ENCODE measurements at places on chromosomes 2 and 18.

DNA sequence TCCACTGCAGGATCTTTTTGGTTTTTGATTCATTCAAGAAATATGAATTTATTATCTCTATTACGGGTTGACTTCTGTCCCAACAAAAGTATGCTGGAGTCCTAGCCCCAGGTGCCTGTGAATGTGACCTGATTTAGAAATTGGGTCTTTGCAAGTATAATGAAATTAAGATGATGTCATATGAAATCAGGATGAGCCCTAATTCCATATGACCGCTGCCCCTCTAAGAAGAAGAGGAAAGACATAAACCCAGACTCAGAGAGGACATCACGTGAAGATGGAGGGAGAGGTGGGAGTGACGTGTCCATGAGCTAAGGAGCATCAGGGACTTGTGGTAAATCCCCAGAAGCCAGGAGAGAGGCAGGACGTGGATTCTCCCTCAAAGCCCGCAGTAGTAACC lies 287.1 kb downstream of the LPIN1 start:
- no peak for DNase-seq

DNA sequence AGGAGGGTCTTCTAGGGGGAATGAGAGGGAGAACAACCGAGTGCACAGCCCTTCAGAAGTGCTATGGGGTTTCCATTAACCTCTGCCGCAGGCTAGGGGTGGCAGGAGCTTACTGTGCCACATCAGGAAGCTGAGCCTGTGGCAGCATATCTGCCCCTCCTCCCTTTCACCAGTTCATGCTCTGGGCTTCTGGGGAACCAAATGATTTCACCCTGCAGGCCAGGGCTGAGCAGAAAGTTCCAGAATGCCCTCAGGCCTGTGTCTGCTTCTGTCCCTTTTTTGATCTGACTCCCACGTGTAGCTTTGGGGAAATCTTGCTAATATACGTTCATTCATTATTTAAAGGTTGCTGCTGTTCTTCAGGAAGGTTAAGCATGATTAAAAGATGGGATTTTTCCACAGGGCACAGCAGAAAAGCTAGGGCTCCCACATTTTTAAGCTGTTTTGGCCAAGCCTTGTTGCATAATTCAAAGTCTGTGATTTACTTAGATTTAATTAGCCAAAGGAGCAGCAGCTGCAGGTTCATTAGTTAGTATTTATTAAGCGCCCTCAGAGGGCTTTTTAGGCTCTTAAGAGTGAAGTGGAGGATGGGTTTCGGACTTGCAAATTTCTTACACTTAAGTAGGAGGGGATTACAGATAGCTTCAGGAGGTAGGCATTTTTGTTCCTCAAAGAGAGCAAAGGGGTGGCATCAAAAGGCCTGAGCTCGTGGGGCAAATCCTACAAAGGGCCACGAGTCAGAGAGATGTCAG lies 10.2 kb downstream of the TMEM247 start:
- no peak for DNase-seq

DNA sequence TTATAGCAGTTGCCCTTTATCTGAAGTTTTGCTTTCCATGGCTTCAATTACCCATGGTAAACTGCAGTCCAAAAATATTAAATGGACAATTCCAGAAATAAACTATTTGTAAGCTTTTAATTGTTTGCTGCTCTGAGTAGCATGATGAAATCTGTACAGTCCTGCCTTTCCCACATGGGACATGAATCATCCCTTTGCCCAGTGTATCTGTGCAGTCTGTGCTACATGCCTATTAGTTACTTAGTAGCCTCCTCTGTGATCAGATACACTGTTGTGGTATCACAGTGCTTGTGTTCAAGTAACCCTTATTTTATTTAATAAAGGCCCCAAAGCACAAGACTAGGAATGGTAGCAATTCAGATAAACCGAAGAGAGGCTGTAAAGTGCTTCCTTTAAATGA lies 810.6 kb upstream of the PIK3C3 start:
- no peak for DNase-seq

DNA sequence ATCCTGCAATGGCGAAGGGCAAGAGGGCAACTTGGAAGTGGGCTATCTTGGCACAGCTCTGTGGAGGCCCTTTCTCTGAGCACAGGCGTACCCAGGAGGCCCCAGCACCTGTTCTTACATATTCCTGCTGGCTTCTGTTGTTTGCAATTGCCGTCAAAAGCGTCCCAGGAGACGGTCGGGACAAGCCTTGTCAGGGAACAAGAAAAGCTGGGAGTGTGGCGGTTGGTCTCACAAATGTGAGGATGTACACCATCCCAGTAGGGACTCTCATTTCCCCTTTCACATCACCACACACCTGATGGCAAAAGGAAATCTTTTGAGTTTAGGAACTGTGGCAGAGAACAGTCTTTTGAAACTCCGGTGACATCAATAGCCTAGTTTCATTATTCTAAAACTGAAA lies 94.7 kb upstream of the EFEMP1 start:
- no peak for DNase-seq

DNA sequence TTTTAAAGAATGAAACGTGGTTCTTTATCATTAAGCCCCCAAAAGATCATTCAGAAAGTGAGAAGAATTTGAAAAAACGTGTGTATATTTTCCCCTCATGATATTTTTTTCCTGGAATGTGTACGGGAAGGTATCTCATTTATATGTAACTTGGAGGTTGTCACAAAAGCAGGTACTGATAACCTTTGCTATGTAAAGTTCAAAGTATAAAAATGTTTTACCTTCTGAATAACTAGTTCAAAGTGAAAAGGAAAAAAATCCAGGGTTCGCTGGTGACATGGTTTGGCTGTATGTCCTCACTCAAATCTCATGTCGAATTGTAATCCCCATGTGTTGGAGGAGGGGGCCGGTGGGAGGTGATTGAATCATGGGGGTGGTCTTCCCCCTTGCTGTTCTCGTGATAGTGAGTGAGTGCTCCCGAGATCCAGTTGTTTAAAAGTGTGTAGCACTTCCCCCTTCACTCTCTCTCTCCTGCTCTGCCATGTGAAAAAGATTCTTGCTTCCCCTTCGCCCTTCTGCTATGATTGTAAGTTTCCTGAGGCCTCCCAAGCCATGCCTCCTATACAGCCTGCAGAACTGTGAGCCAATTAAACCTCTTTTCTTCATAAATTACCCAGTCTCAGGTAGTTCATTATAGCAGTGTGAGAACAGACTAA lies 144.2 kb downstream of the DCDC2C start:
- DNase-seq, result no peak

DNA sequence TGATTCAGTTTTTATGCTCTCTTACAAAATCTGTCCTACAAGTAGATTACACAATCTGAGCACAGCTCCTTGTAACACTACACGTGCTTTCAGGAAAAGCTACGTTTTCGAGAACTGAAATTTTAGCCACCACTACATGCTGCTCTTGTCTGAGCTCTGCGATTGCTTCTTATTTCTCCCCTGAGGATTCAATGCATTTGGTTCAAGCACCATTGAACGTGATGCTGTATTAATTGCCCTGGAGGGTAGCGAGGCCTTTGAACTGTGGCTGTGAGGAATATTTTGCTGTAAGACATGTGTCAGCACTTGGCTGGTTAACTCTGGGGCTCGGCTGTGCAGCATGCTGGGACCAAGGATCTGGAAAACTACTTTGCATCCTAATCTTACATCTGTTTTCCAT lies 405.8 kb downstream of the EPHA4 start:
- no peak for DNase-seq

DNA sequence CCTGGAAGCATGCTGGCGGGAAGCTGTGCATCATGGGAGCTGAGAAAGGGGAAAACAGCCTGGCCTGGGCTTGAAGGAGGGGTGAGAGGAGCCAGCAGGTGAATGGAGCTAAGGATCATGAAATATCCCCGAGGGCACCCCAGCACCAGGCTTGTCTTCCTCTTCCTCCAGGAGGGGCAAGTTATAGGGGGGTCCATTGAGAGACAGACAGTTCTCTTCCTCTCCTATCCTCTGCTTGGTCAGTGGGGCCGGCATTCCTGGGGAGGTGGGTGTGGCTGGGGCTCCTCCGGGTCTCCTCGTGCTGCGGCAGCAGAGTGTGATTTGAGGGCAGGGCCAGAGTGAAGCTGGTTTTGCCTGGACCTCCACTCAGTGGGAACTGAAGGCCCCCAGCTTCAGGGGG lies 78.9 kb downstream of the LIPG start:
- no peak for DNase-seq

DNA sequence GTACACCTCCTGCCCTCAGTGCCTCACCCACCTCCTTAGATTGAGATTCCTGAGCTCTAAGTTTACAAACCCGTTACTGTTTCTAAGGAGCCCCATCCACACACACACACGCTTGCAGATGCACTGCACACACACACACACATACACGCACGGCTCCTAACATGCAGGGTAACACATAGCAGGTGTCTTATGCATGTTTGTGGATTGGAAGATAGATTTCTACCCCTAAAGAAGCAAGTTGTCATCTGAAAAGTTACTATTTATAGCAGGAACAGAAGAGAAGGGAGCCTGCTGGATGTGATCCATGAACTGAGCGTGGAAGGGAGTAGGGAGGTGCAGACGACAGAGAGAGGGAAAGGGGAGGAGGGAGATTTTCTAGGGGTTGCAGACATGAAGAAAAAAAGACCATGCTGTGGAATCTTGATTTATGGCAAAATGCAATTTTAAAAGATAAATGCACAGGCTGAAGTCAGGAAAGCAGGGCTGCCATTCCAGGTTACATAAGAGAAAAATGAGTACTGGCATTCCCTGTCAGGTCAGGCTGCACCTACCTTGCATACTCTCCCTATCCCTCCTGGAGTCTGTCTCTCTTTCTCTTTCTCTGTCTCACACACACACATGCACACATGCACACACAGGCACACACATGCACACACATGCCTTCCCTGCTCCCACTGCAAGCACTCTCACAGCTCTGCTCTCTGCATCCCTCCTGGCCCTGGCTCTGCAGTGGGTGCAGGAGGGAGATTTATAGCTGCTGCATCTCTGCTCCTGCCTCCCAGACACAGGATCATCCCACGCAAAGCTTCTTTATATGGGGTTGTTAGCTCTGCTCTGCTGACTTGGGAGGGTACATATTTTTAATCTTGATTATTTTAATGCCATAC lies 192.6 kb upstream of the MYT1L start:
- no peak for DNase-seq

DNA sequence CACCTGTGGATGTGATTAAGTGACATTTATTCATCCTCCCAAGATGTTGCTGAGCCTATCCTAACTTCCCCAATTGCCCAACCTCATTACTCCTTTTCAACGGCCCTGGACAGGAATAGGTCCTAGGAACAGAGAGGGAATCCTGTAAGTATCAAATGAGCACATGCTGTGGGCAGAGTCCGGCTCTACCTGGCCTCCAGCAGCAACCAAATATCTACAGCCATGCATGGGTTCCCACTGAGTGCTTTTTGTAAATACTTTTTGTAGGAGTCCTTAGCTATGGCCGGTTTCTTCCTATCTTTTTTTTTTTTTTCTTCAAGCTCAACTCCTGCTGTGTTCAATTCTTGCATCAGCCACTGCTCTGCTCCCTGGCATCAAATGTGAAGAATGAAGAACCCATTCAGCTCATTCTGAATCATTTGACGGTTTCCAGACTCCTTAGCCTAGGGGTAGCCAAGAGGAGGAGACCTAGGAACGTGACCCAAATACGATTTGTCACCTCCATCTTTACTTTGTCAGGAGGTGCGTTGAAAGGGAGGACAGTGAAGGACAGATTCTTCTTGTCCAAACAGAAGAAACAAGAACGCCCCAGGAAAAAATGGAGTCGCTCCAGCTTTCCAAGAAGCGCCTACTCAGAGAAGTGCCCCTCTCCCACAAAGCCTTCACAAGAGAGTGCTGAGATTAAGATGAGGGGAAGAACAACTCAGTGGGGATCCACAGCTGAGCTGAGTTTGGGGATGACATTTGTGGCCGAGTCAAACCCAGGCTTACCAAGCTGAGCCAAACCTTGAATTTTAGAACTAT lies 46.7 kb upstream of the LCLAT1 start:
- DNase-seq, result no peak

DNA sequence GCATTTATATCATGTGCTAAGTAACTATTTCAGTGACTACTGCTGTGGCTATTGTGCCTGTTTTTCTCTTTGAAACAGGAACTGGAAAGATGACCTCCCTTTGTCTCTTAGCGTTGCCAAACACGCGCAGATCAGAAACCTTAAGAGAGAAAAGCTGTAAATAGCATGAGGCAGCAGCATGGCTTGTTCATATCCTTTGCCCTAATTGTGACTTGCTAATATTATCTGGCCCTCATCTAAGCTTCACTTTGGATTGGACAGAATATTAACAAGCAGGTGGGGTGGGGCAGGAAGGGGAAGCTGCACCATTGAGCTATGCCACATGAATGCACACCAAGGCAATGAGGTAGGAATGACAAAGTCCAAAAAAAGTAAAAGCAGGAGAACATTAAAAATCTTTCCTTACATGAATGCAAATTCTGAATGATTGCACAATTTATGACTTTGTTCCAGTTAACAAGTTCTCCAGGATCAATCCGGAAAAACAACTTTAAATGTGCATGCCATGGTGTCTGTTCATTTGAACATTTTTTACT lies 128.4 kb downstream of the IRS1 start:
- DNase-seq, result no peak

DNA sequence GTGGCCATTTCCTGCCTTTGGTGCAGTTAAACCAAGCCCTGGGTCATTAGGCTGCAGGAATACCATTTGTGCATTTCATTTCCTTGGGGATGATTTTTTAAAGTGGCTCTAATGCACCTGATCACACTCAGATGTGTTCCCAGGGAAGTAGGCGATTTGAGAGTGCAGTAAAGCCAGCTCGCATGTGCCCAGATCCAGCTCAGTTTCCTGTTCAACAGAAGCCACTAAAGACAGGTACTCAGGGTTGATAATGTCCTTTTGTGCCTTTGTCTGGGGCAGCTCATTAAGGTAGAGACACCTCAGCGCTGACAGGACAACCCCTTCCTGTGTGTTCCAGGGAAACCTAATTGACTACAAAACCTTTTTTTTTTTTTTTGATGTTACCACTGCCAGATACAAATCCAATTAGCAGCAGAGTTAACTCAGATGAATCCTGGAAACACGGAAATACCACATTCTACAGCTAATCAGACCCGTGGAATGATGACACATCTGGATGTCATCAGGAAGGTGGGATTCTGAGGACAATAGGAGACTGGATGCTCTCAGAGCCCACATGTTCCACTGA lies 15.2 kb upstream of the CHRNA1 start:
- DNase-seq, result no peak

DNA sequence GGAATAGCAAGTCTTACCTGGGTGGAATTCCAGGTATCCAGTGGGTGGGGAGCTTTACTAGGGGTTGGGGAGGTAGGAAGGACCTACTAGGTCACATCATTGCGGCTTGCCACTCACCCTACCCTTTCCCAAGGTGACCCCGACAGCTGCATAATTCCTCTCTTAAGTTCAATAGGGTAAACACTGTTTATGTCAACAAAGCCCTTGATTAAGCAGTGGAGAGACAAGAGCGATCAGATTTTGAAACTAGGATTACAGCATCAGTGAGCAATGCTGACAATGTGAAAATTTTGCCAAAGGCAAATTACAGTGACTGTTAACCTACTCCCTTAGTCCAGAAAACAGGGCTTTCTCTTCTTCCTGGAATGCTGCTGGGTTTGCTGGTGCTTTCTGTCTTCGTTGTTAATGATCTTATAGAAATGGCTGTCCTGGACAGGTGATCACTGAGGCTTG lies 14.5 kb downstream of the SLC19A3 start:
- no peak for DNase-seq

GRCh38 chr2:58006952-58007284 lies 39.7 kb upstream of the VRK2 start:
- no peak for DNase-seq

- peak; percentile 43 for DNase-seq
These were observed 7.8 kb upstream of the GIGYF2 start for GRCh38 chr2:232689152-232689910.

GRCh38 chr2:100321179-100321865 lies 979 bp downstream of the LONRF2 start:
- no peak for DNase-seq
